ENCODE measurements at places on chromosomes 13 and 19. TPM values are rescaled to one million over a fixed set of nuclear protein-coding genes. Genes with fewer than 3 reads are reported as not detected.
A peak's percentile ranks its signal among the peaks of the same experiment; 100 is the strongest.

GRCh38 chr13:114038211-114038613 is 64.3 kb upstream of the C13orf46 start:
- H3K27me3 ChIP-seq, result no peaks in the 10 kb centered on the region
- peaks cover 20% of the 10 kb centered on the region for H3K4me1 ChIP-seq
- H3K27ac ChIP-seq, result no peak overlapping the region
- no peak overlapping the region for H3K4me3 ChIP-seq
- peaks cover 24% of the 10 kb centered on the region for H3K36me3 ChIP-seq

DNA sequence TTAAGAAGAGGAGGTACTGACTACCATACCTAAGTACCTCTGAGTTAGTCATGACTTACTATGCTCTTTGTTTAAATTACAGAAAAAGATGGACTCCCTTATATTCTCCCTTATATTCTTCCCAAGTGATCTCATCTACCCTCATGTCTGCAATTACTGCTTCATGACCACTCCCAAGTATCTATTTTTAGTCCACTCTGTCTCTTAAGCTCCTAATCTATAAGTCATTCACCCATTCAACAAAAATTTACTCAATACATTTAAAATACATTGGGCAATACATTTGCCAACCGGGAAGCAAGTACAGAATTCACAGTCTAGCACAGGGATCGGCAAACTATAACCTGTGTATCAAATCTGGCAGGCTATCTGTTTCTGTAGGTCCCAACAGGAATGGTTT is 42.6 kb downstream of the KPNA3 start:
- DNase-seq, result no peak
- no peak overlapping the region for H3K4me3 ChIP-seq
- no peaks in the 10 kb centered on the region for H3K27me3 ChIP-seq
- H3K27ac ChIP-seq, result no peak overlapping the region

- H3K27ac ChIP-seq, result peak overlapping the region; percentile 79
- H3K4me3 ChIP-seq, result peak overlapping the region; percentile 40
- peaks cover 12% of the 10 kb centered on the region for H3K36me3 ChIP-seq
- peak; percentile 98 for DNase-seq
- H3K27me3 ChIP-seq, result peaks cover 20% of the 10 kb centered on the region
These were observed 5.8 kb downstream of the KLF2 start for GRCh38 chr19:16330368-16330801.

DNA sequence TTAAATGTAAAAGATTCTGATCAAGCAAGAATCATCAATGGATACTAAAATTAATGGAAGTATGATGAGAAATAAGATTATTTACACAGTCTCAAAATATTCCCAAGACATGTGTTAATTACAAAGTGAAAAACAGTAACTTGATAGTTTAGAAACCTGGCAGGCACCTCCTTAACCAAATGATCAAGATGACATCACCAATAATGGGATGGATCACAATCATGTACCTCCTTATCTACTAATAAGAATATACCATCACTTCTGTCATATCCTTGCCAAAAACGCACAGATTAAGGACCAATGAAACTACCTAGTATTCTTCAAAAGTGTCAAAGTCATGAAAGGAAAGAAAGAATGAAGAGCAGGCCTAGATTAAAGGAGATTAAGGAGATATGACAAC is 30.0 kb downstream of the TSC22D1 start:
- H3K4me1 ChIP-seq, result no peaks in the 10 kb centered on the region
- no peak overlapping the region for H3K27ac ChIP-seq
- no peaks in the 10 kb centered on the region for H3K27me3 ChIP-seq
- no peak for DNase-seq

- no peak overlapping the region for H3K4me3 ChIP-seq
- no peaks in the 10 kb centered on the region for H3K36me3 ChIP-seq
- no peaks in the 10 kb centered on the region for H3K4me1 ChIP-seq
- DNase-seq, result no peak
These were observed 666.6 kb upstream of the ARGLU1 start for GRCh38 chr13:107234319-107235073.

DNA sequence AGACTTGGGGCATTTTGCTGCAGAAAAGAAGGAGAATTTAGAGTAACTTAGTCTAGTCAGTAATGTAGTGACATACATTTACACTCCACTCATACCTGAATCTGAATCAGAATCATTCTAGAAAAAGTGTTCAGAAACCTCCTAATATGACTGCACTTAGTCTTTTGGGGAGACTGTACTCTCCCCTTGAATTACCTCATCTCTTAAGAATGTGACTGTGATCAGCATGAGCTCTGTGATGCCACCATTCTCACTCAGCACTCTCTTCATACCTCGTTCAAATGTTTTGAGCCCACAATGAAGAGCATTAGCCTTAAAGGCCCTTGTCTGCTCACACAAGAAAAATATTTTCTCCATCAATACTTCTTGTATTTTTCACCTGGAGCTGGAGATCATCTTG is 229.4 kb downstream of the FGF14 start:
- H3K4me1 ChIP-seq, result no peaks in the 10 kb centered on the region
- DNase-seq, result no peak
- H3K36me3 ChIP-seq, result no peaks in the 10 kb centered on the region
- H3K27ac ChIP-seq, result no peak overlapping the region

DNA sequence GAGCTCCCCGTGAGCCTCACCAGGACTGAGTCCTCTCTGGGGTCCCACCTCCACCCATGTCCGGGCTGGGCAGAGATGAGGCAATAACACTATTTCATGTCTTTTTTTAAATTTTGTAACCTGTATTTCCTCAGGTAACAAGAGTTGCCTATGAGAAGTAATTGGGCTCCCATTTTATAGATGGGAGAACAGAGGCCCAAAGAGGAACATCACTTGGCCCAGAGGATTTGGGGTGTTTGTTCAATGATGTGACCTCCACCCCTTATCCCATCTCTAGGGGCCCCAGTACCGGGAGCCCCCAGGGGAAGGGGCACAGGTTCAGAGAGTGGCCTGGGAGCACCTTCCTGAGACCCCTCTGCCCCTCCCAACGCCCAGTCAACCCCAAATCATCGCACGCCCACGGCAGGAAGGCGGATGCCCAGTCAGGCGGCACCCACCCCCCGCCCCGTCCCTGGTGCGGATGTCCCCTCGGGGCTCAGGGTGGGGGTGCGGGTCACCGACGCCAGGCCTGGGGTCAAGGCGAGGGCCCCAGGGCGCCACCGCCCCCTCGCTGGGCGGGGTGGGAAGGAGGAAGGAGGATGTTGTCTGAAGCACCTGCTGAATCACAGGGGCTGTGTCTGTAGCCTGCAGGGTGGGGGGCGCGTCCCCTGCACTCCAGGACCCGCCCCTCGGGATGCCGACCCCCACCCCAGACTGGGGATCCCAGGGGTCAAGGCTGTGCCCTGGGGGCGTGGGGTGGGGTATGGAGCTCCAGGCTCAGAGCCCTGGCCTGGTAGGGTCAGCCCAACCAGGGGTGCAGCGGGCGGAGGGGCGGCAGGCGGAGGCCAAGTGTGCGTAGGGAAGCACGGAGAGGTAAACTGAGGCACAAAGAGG is 9.0 kb upstream of the CIRBP start:
- peak overlapping the region; percentile 97 for H3K27ac ChIP-seq
- DNase-seq, result peak; percentile 81
- H3K4me1 ChIP-seq, result peaks cover 46% of the 10 kb centered on the region
- H3K4me3 ChIP-seq, result peak overlapping the region; percentile 94
- H3K36me3 ChIP-seq, result peaks cover 28% of the 10 kb centered on the region
- H3K27me3 ChIP-seq, result no peaks in the 10 kb centered on the region

DNA sequence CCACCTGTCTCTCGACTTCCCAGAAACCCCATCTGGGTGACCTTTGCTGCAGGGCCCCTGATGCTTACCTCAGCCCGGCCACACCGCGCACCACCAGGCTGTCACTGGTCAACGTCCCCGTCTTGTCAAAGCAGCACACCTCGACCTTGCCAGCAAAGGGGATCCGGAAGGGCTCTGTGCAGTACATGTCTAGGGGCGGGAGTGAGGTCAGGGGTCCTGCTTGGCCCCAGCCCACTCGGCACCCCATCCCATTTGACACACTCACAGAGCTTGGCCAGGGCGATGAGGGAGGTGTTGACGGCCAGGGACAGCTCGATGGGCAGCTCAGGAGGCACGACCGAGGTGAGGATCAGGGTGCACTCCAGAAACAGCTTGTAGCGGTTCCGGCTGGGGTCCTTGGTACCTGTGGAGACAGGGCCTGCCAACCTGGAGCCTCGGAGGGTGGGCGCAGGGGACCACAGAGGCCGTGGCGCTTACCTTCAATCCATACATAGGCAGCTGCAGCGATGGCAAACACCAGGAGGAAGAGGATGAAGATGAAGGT is 8.4 kb downstream of the ATP13A1 start:
- peaks cover 4% of the 10 kb centered on the region for H3K4me1 ChIP-seq
- no peak overlapping the region for H3K4me3 ChIP-seq
- DNase-seq, result no peak
- no peaks in the 10 kb centered on the region for H3K27me3 ChIP-seq
- no peak overlapping the region for H3K27ac ChIP-seq

GRCh38 chr19:57338877-57339276 is 12.2 kb upstream of the ZNF304 start:
- H3K4me1 ChIP-seq, result no peaks in the 10 kb centered on the region
- H3K4me3 ChIP-seq, result no peak overlapping the region
- H3K27ac ChIP-seq, result no peak overlapping the region
- H3K27me3 ChIP-seq, result no peaks in the 10 kb centered on the region
- H3K36me3 ChIP-seq, result peaks cover 23% of the 10 kb centered on the region
- DNase-seq, result no peak

GRCh38 chr13:20178156-20178555 is 14.6 kb downstream of the GJB2 start:
- H3K4me1 ChIP-seq, result peaks cover 23% of the 10 kb centered on the region
- H3K27ac ChIP-seq, result no peak overlapping the region
- H3K4me3 ChIP-seq, result no peak overlapping the region
- H3K36me3 ChIP-seq, result no peaks in the 10 kb centered on the region
- H3K27me3 ChIP-seq, result peaks cover 70% of the 10 kb centered on the region

DNA sequence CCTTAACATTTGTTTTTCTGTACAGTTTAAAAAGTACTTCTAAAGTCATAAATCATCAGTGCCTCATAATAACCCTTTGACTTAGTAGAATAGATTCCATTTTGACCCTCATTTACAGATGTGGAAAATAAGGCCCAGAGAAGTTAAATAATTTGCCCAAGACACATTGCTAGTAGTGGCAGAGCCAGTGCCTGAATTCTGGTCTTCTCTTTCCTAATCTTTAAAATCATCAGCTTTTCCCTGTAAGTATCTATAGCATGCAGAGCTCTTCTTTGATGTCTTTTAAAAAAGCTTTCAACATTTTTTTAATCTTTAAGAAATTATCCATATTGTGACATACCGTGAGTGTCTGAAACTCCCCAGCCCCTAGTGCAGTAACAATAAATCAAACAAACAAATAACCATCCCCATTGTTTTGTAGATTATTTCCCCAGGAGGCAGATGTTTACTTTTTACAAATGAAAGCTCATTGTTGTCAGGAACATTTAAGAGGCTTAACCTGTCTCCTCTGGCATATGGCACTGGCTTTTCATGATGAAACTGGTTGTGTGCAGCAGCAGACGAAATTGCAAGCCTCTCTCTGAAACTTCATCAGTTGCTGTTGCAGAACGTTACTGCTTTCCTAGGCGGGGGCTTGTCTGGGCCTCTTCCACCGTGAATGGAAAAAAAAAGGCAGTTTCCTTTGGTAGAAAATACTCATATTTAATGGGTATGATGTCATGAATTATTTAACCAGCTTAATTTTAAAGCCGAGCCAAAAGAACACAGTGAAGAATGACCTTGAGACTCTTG is 31.7 kb upstream of the PCDH8 start:
- no peak overlapping the region for H3K4me3 ChIP-seq
- H3K36me3 ChIP-seq, result peaks cover 5% of the 10 kb centered on the region
- H3K27me3 ChIP-seq, result peaks cover 15% of the 10 kb centered on the region
- H3K27ac ChIP-seq, result no peak overlapping the region

DNA sequence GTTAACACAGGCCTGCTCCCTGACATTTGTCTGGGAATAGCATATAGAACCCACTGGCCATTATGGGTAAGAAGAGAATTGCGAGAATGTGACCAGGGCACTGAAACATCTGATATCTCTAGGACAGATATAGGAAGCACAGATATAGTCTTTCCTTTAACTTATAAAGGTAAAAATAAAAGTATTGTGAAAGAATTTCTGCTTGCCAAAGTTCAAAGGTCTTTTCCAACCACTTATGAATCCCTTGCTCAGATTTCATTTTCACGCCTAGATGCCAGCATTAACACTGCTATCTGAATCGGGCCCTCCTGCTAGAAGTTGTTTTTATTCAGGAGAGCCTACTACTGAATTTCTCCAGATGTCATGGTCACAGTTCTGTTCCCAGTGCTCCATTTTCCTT is 27.7 kb downstream of the BBC3 start:
- no peak for DNase-seq
- H3K27me3 ChIP-seq, result no peaks in the 10 kb centered on the region
- H3K4me3 ChIP-seq, result no peak overlapping the region
- peaks cover 5% of the 10 kb centered on the region for H3K4me1 ChIP-seq
- peak overlapping the region; percentile 49 for H3K27ac ChIP-seq

The TSSK6 gene
- 4.7 TPM for total RNA-seq

The RGL3 gene
- total RNA-seq, result not detected

The ZNF844 gene
- 2.5 TPM for total RNA-seq

The POSTN gene
- total RNA-seq, result not detected

The ZNF534 gene
- not detected for total RNA-seq

The LYL1 gene
- total RNA-seq, result 5.6 TPM

All from activated CD4-positive, alpha-beta memory T cell treated with anti-CD3 and anti-CD28 coated beads for 36 hours (primary cell).